ENCODE measurements at places on chromosomes 2 and 18. TPM values are rescaled to one million over a fixed set of nuclear protein-coding genes. Genes with fewer than 3 reads are reported as not detected.

The ARHGEF33 gene
- not detected for total RNA-seq

The STK17B gene
- 380 TPM for total RNA-seq

GRCh38 chr18:3624935-3625741, 175.2 kb downstream of the TGIF1 start:
- no peak overlapping the region for H3K27ac ChIP-seq
- H3K4me3 ChIP-seq = no peak overlapping the region
- no peak for DNase-seq
- H3K4me1 ChIP-seq = peaks cover 3% of the 10 kb centered on the region
- H3K36me3 ChIP-seq = no peaks in the 10 kb centered on the region

The SERPINB12 gene
- not detected for total RNA-seq

GRCh38 chr2:61707984-61708852, 145.6 kb downstream of the FAM161A start:
- H3K36me3 ChIP-seq = no peaks in the 10 kb centered on the region
- no peak for DNase-seq
- no peaks in the 10 kb centered on the region for H3K4me1 ChIP-seq
- H3K4me3 ChIP-seq = no peak overlapping the region
- H3K27me3 ChIP-seq = no peaks in the 10 kb centered on the region

- H3K27me3 ChIP-seq = no peaks in the 10 kb centered on the region
- no peak overlapping the region for H3K4me3 ChIP-seq
- H3K27ac ChIP-seq = no peak overlapping the region
- DNase-seq = no peak
- H3K4me1 ChIP-seq = no peaks in the 10 kb centered on the region
Measured at GRCh38 chr18:62784966-62785413, 69.6 kb downstream of the PHLPP1 start.

Measured in natural killer cell (primary cell).